Fibroblast of skin of scalp (primary cell): ENCODE measurements at places on chromosomes 3 and 15.
A peak's percentile ranks its signal among the peaks of the same experiment; 100 is the strongest.

GRCh38 chr3:63959146-63959545, 47.0 kb upstream of the SCAANT1 start:
- no peak for DNase-seq

GRCh38 chr15:56934269-56934668, 15.8 kb downstream of the TCF12 start:
- DNase-seq = no peak

- DNase-seq = peak; percentile 68
Observed at GRCh38 chr15:48177766-48178647, at the start of gene MYEF2. Gene MYEF2, minus strand, starts transcription at chr15:48178295. Its CDS starts 58 bp downstream, at chr15:48178237.

GRCh38 chr3:59566481-59566975, 516.7 kb upstream of the CFAP20DC start:
- DNase-seq = no peak

- no peak for DNase-seq
Observed at GRCh38 chr15:91904942-91905341, 51.4 kb downstream of the SLCO3A1 start.

- no peak for DNase-seq
Observed at GRCh38 chr3:8755564-8756237, 13.7 kb downstream of the OXTR start.

DNA sequence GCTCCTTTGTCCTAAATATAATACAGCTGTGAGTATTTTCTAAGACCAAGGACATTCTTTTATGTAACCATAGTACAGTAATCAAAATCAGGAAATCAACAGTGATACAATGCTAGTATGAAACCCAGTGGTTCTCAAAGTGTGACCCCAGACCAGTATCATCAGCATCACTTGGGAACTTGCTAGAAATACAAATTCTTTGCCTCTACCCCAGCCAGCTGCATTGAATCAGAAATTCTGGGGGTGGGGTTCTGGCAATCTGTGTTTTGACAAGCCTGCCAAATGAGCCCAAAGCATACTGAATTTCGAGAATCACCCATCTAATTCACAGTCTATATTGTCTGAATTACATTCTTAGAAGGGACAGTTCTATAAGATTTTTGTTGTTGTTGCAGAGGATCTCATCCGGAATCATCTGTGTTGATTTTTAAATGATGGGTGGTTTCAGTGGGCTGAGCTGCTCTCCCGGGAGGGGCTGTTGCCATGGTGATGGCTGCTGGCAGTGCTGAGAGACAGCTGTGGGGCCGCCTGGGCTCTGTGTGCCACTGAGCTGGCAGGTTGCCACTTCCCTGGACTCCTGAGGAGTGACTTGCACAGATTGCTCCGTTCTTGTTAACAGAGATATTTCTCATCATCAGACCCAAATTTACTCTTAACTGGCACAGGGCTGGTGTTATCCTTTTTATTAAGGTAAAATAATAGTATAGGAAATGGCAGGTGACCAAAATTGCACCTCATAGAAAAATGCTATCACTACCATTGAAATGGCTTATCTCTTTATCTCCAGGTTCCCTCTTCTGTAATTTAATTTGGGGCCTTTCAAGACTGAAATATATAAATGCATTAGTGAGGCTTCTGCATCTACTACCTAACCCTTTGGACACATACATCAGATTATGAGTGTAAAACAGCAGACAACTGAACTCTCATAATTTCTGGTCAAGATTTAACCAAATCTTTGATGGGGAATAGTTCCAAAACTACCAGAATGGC, 56.5 kb downstream of the NEK11 start:
- DNase-seq = peak; percentile 61

- no peak for DNase-seq
Observed at GRCh38 chr3:184540777-184541681, 20.6 kb upstream of the EPHB3 start.

DNA sequence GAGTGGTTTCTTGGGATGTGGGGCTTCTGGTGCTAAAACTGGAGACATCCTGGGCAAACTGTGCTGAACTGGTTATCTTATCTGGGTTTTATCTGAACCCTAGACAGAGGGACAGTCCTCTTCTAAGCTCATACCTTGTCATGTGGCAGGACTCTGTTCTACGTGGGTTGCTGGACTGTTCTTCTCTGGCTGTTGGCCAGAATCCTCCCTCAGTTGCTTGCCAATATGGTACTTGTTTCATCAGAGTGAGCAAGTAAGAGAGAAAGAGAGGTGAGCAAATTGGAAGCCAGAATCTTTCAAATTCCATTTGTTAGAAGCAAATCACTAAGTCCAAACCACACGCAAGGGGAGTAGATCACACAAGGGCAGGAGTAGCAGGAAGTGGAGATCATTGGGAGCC, 291.5 kb upstream of the TBL1XR1 start:
- DNase-seq = no peak

GRCh38 chr3:76264496-76264895, 479.1 kb upstream of the ZNF717 start:
- no peak for DNase-seq

DNA sequence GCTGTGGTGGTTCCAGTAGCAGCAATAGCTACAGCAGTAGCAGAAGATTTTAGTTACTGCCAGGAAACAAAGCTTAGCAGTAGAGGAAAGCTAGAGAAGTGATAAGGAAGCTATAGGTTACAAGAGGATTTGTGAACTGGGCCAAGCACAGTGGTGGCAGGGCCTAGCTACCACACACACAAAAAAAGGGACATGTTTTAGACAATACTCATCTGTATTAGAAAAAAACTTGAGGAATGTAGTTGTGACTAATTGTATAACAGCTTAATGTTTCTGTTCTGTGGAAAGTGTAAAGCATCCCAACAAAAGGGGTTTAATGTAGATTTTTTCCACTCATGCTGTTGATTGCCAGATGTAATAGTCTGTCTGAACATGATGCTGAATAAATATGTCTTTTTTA, 29.9 kb upstream of the PFN2 start:
- DNase-seq = peak; percentile 58

GRCh38 chr15:39455471-39455991, 125.3 kb upstream of the THBS1 start:
- peak; percentile 89 for DNase-seq

DNA sequence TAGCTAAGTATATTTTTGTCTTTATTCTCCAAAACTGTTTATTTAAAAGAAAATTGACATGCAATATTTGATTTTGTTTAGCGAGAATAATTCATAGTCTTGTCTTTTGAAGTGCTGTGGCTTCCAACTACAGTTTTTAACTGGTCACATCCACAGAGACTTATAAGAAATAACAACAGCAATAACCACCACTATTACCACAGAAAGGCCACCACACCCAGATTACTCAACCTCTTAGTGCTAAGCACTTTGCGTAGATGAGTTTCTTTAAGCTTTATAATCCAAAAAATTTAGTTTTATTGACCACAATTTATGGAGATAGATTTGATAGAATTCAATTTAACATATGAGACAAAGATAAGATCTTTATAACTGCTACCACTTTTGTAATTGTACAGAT, 468.4 kb upstream of the UBE2E2 start:
- DNase-seq = no peak

DNA sequence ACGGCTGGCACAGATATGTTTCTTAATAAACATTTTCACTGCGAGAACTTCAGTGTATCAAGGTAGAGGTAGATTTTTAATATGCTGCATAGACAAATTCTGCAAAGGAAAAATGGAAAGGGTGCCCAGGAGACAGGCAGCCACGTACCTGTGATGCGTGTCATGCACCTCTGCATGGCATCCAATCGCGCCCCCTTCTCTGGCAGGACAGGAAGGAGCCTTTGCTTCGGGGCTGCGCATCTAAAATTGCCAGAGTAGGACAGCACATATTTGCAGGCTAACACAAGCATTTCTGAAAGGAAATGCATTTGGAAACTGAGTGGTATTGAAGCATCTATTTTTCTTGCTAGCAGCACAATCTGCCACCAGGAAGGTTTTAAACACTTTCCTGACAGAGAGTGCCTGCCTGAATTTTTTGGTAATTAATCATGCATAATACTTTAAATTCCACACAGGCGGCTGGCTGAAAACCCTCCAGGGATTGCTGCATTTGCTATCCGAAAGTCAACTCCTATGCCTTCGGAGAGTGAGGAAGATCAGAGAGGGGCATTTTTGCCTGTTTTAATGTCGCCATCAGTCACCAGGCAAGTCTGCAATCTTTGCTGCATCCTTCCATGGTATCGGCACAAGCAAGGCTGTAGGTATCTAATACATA, 165.1 kb upstream of the ATP10A start:
- peak; percentile 80 for DNase-seq

DNA sequence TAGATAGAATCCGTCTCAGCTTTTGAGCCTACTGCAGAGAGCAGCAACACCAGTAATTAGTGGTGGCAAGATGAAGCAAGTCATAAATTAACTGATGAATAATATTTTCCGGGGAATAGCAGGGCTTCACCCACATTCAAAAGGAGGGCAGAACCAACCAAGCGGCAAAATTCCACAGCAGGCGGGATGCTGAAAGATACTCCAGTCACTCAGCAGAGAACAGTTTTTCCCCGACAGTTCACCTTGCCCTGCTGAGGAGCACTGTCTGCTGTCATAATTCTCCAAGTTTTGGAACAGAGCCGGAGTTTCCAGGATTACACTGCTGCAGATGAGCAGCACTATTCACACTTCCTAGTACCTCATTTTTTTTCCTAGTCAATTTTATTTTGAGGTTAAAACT, 274.7 kb downstream of the CD47 start:
- DNase-seq = no peak

- DNase-seq = peak; percentile 40
Observed at GRCh38 chr3:176514297-176514696, 683.0 kb downstream of the TBL1XR1 start.

- peak; percentile 27 for DNase-seq
Observed at GRCh38 chr15:99155961-99156443, 51.1 kb downstream of the SYNM start.
